T-cell (primary cell): ENCODE measurements at places on chromosomes 7 and 10.

DNA sequence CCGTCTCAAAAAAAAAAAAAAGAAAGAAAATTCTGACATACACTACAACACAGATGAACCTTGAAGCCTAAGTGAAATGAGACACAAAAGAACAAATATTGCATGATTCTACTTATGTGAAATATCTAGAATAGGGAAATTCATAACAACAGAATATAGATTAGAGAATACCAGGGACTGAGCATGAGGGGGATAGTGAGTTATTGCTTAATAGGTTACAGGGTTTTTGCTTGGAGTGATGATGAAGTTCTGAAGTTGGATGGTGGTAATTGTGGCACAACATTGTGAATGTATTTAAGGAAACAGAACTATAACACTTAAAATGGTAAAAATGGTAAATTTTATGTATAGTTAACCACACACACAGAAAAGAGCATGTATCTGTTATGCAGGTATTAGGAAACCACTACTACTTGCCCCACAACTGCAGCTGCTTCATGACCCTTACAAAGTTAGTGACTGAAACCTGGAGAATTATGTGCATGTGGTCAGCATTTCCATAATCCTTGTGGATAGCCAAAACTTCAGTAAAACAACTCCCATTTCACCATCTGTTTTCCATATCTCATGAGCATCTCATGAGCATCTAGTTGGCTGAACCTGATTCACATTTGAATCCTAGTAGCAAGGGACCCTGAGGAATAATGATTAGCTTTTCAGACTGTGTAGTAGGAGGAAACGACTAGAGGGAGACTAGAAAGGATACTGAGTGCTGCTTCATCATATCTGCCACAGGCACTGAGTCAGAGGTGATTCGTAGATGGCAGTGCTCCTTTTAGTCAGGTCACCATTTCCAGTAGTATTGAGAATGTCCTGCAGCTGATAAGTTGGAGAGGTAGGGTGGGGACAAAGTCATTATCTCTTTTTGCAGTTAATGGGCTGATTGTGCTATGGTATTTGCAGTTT is 26.3 kb downstream of the SAMD8 start:
- DNase-seq = no peak

GRCh38 chr10:63337455-63338251 is 128.1 kb downstream of the JMJD1C start:
- DNase-seq = no peak

DNA sequence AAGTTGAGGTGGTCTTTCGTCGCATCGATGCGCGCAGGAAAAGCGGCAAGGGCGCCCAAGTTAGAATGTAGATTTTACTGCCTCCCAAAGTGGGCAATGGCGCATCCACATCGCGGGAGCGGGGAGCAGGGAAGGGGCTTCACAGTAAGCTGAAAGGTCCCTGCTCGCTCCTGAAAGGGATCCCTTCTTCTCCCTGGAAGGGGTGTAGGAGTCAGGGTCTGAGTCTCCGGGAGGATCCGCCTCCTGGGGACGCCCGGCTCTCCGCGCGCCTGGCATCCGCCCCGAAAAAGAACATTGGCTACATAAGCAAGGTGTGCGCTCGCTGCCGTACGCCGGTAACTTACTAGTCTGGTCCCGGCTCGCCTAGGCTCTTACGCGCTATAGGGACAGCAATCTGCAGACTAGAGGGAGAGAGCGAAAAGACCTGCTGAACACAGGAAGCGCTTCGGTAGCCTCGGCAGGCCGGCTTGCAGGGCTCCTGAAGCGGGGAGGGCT is 804 bp downstream of the UNC5B start:
- no peak for DNase-seq

DNA sequence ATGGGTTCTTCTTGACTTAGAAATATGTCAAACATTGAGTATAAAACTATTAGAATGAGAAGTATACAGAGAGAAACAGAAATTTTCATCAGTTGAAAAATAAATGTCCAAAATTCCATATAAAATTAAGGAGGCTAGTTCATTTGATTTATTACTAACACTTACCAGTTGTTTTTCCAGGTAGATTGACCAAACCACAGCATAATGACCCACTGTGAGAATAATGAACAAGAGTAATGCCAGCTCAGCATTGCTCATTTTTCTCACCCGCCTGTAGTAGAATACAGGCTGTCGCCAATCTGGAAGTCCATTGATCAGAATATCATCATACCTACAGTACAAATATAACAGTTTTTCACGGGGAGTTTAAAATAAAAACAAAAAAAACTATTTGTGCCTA is 82.9 kb downstream of the DNAJC1 start:
- DNase-seq = no peak

GRCh38 chr7:42991913-42992591 is 59.9 kb downstream of the MRPL32 start:
- DNase-seq = no peak

GRCh38 chr7:96786998-96787395 is 77.4 kb upstream of the SEM1 start:
- no peak for DNase-seq
